ENCODE measurements at places on chromosomes 6 and 20.

DNA sequence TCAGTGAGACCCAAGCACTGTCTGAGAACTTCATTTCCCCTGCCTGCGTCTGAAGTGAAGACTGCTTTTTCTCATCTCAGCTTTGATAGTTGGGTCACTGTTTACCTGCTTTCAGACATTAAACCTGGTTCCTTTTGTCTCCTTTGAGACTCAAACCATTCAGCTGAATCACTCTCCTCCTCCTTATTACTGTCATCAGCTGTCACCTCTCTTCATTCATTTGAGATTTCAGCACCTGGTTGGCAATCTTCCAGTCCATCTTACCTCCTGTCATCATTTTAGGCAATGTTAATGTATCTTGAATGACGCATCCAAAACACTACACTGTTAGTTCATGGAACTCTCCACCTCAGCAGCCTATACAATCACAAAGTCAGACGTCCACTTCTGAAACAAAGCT is 34.3 kb upstream of the SOX4 start:
- DNase-seq = no peak

DNA sequence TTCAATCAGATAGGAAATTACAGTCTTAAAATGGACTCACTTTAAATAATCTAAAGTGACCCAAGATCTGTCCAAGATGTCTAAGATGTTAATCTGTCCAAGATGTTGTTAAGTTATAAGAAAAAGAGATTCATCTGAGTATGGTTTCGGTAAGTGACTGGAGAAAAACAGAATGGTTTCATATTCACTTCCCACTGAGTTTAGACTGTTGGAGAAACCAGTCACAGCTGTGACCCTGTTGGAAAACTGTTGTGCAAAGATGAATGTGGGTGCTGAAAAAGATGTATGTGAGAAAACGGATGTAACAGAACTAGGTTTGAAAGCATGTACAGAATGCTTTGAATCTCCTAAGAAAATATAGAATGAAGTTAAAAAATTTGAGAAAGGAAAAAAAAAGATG is 325.9 kb downstream of the COL12A1 start:
- peak; percentile 25 for DNase-seq

GRCh38 chr20:48815537-48815936 is 12.3 kb downstream of the PREX1 start:
- DNase-seq = no peak

- DNase-seq = no peak
Observed at GRCh38 chr6:42276034-42276890, 58.6 kb upstream of the MRPS10 start.

GRCh38 chr20:50378170-50379000 is 131.8 kb upstream of the PTPN1 start:
- DNase-seq = no peak

DNA sequence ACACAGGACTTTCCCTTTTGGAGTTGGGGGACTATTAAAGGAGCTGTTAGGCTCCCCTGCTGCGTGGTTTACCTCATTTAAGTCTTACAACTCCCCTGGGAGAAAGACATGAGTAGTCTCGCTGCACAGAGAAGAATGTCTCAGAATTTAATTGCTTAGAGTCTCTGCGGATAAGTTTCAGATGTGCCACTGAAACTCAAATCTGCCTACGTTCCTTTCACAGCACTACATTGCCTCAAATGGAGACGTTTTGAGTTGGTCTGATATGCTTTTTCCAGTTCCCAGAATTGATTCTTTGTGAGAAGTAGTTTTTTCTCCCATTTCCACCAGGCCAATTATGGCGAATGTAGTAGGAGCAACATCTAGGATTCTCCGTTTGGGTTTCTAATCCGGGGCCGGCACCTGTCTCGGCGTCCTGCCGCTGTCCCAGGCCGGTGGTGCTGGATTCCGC is 532 bp upstream of the SLC35F1 start:
- peak; percentile 18 for DNase-seq

DNA sequence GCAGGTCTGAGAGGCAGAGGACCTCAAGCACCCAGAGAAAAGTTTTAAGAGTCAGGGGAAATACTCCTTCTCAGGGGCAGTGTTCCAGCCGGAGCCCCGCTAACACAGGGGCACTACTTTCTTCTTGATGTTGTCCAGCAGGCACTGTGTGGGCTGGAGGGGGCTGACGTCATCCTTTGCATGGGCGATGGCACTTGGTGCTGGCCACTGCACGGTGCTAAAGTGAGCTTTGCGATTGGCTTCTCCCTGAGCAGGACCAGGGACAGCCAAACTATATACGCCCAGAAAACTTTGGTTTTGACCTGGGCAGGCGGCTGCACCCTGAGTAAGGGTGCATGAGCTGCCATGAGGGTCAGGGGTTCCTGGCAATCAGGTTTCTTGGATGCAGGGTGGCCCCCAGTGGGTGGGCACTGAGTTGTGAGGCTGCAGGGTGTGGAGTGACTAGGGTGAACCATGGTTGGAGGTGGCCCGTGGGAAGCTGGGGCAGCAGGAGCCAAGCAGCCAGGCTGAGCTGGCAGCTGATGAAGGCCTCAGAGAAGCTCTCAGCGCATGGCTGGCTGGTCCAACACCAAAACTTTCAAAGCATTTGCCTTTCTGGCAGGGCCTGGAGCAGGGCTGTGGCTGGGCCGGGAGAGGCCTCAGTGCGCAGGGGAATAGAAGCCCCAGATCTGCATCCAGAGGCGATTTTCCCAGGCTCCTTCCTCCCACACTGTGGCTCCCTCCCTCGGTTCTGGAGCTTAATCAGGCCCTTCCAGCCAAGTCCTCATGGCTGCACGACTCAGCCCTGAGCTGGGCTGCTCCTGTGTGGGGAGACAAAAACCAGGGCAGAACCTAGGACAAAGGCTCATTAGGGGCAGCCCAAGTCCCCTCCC is 18.3 kb downstream of the MRPS18A start:
- peak; percentile 54 for DNase-seq

- DNase-seq = no peak
Observed at GRCh38 chr6:168860987-168861386, 392.7 kb downstream of the THBS2 start.

Measured in EH (cell line).